Common myeloid progenitor, CD34-positive (primary cell): ENCODE measurements at places on chromosomes 4 and X.
A peak's percentile ranks its signal among the peaks of the same experiment; 100 is the strongest.

DNA sequence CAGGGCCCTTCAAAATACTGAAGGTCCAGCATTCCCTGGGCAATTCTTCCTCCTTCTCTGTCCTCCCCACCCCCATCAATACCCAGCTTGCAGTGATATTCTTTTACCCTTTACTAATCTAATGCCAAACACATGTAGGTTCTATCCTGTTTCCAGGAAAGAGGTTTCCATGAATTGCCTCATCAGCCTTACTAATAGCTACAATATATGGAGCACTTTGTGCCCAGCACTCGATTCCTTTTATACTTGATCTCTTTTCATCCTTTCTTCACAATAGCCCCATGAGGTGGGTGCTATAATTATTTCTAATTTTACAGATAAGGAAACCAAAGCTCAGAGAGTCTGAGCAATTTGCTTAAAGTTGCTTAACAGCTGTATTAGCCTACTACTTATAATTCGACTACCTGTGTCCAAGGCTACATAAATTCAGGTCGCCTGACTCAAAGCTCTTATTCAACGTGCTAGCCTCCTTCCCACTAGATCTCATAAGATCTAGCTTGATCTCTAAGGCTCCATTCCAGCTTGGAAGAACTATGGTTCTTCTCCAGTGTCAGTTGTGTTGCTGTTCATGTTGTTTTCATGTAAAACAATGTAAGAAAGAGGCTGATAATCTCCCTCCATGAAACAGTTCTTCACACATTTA lies 229.6 kb upstream of the PGRMC2 start:
- DNase-seq, result peak; percentile 1

DNA sequence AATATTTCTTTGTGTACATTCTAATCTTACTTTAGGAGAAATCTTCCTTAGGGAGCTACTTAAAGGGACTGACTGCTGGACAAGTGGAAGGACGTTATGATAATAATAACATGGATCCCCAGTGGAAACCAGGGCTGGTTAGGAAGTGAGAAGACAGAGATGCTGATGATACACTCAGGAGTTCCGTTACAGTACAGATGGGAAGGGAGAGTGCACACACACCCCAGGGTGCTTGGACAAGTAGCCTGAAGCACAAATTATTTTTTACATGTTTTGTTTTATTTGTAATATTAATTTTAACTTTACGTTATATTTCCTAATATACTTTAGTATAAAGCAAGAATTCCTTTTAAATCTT lies 84.1 kb downstream of the BMPR1B start:
- no peak for DNase-seq

GRCh38 chr4:184771416-184771815 lies 37.5 kb upstream of the CENPU start:
- no peak for DNase-seq

DNA sequence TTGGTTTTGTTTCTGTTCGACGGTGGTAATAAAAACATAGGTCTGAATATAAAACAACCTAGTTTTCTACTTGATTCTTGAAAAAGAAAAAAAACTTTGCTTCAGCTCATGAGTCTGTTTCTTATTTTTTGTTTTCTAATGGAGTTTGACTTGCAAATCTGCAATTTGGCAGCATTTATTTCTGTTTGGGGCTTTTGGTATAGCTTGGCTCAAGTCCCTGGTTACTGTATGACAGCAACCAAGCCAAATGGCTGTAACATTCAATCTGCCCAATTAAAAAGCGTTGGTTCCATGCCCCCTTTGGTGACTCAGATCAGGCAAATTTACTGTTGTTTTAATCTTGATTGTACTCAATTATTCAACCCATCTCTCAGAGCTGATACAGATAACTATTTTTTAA lies 263.4 kb downstream of the GRIA3 start:
- DNase-seq, result no peak

DNA sequence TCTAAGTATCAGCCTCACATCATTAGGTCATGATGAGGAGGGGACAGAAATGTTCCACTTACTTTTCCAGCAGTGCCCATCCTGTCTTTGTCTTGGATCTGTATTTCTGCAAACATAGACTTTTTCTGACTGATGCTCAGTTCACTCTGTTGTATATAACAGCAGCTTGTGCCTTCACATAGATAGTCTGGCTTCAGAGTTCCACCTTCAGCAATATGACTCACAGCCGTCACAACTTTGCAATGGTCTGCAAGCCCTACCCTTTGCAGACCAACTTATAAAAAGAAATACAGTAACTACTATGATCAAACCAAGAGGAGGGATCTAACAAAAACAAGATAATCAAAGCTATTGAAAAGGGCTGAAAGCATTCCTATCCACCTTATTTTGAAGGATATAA lies at the start of gene ADH7:
Gene ADH7 (minus strand): TSS at position 189 of the 400 bp plus-strand sequence. CDS start 109 bp downstream, at position 80.
- DNase-seq, result no peak

DNA sequence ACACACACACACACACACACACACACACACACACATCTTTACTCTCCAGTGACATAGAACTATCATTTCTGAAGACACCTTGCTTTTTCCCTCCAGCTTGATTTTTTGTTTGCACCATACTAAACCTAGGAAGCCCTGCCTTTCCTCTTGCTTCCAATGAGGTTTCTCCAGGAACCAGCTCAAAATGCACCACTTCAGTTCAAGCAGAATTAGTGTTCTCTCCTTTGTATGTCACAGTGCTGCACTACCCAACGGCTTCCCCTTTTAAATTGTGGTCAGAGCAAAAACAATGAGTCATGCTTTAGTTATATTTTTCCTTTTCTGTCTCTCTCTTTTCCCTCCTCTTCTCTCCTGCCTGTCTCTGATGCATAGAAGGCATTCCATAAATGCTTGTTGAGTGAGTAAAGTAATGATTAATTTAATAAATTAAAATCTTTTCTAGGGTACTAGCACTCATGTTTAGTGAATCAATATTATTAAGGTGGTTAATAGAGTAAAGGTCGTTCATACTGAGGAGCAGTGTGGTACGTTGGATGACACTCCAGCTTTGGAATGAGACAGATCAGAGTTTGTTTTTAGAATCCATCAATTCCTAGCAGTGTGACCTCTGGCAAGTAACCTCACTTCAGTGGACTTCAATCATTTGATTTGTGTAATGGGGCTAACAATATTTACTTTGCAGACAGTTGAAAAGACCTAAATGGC lies 5.9 kb downstream of the RTL3 start:
- DNase-seq, result peak; percentile 58

GRCh38 chr4:67456577-67457196 lies 88.6 kb downstream of the CENPC start:
- DNase-seq, result no peak
